AG04449 (cell line): ENCODE measurements at places on chromosomes 1 and 21.

DNA sequence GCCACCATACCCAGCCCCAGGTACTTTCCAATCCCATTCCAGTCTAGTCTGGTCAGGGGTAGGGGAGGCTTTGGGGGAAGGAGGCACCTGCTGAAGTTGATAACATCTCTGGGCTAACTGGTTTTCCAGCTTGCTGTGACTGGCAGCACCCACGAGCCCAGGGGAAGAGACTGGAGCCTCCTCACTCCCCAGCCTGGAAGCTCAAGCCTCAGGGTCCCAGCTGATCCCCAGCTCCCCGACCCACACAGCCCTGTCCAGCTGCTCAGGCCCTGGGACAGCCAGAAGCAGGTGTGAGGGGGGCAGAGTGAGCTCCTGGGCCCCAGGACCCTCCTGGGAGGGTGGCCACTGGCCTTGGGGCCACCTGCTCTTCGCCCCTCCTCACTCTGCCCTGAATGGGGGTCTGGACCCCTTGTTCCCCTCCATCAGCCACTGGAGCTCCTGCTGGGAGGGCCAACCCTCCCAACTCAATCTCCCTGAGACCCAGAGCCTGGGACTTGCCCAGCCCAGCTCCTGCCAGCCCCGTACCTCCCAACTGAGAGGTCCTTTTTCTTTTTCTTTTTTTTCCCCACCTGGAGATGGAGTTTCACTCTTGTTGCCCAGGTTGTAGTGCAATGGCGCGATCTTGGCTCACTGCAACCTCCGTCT, 23.5 kb upstream of the RNU1-4 start:
- DNase-seq, result no peak

DNA sequence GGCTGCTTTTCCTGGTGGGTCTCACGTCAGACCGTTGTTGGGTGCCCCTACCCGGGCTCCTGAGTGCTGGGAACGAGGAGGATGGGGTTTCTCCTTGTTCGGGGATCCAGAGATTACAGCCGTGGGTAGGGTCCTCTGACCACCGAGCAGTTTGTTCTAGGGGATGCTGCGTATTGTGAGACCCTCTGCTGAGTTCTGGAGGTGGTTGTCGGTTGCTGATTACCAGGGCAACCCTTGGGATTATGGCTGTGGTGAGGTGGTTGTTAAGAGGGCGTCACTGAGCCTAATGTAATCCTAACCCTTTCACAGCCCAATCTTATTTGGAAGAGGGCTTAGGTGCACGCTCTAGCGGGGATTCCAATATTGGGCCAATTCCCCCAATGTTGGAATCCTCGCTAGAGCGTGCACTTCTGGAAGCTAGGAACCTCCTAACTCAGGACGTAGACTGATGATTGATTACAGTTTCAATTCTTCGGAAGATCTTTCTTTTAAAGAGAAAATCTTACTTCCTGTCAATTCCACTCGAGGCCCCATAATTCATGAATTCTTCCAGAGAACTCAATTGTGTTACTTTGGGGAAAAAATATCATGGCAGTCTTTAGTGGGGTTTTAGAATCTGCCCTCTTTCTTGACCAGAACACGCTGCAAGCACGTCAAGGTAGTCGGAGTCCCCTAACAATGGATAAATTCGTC, 483 bp downstream of the TCEANC2 start:
- DNase-seq, result no peak

- DNase-seq, result no peak
Observed at GRCh38 chr1:88461007-88461406, 223.1 kb upstream of the PKN2 start.

GRCh38 chr1:175209493-175209921, 16.9 kb upstream of the KIAA0040 start:
- DNase-seq, result no peak

GRCh38 chr1:230316864-230317745, 109.0 kb downstream of the PGBD5 start:
- no peak for DNase-seq

DNA sequence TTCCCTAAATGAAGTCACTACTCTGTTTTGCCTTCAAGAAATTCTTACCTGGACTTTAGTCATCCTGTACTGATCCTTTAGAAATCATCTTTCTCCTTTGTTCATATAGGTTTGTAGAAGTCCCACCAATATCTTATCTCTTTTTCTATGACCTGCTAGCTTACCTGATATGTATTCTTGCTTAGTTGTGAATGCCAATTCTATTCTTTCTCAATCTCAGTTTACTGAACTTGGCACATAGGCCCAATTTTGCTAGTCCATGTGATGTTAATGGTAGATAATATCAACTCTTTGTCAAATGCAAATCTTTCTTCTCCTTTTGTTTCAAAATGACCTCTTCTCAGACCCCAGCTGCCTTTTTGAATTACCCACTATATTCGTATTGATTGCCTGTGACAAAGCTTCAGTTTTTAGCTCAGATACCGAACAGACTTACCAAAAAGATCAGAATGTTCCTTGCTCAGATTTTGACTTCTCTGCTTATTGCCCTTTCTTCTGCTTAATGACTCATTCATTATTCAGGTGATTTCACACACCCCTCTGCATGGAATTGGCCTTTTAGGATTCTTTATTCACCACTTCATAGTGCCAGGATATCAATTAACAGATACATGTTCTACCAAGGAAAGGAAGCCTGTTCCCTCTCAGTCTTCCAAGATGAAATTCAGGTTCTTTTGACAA, 20.6 kb downstream of the IPO9 start:
- DNase-seq, result no peak

GRCh38 chr1:182662121-182662890, 22.1 kb downstream of the RGS8 start:
- DNase-seq, result no peak

DNA sequence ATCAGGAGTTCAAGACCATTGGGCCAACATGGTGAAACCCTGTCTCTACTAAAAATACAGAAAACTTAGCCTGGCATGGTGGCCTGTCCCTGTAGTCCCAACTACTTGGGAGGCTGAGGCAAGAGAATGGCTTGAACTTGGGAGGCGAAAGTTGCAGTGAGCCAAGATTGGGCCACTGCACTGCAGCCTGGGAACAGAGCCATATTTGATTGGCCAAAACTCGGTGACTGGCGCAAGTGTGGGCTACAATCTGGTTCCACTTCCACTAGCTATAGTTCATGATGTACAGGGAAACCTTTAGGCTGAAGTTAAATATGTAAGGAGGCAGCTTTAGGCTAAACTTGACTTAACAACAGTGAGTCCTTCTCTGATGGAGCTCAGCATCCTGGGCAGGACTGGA, 20.2 kb downstream of the SLC30A10 start:
- no peak for DNase-seq

- DNase-seq, result peak; percentile 10
Observed at GRCh38 chr21:24276204-24276603, 1331.1 kb downstream of the MRPL39 start.

GRCh38 chr1:7265771-7266371, 480.6 kb downstream of the CAMTA1 start:
- DNase-seq, result no peak
